Activated CD4-positive, alpha-beta T cell treated with anti-CD3 and anti-CD28 coated beads, Interleukin-2, amount 50 U/mL, for 1 hour (primary cell): ENCODE measurements at places on chromosomes 12 and 14.

DNA sequence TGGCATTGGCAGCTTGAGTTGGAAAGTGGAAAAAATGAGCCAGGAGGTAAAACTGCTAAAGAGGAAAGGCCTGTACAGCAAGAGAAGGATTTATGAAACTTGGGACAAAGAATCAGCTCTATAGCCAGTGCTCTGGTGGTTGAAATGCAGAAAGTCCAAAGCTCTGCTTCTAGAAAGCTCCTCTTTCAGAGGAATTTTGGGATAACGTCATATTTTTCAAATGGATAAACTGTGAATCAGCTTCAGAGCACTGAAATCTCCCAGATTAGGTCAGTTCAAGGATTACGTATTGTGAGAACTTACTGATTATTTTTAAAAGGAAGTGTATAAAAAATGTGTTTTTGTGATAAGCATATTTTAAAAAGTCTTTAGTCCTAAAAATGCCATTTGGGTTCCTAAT, 203.1 kb upstream of the CNOT2 start:
- no peak for DNase-seq

- DNase-seq: no peak
Measured at GRCh38 chr12:18429366-18429765, 168.0 kb downstream of the PIK3C2G start.

GRCh38 chr14:28831126-28831525, 64.5 kb downstream of the FOXG1 start:
- no peak for DNase-seq

GRCh38 chr14:24885410-24885913, 164.5 kb downstream of the STXBP6 start:
- no peak for DNase-seq

- DNase-seq: no peak
Measured at GRCh38 chr12:31631809-31632208, 27.7 kb upstream of the ETFBKMT start.

- DNase-seq: no peak
Measured at GRCh38 chr14:66752109-66752508, 244.2 kb downstream of the GPHN start.

- peak; percentile 6 for DNase-seq
Measured at GRCh38 chr14:97218691-97219430, 421.7 kb downstream of the VRK1 start.

DNA sequence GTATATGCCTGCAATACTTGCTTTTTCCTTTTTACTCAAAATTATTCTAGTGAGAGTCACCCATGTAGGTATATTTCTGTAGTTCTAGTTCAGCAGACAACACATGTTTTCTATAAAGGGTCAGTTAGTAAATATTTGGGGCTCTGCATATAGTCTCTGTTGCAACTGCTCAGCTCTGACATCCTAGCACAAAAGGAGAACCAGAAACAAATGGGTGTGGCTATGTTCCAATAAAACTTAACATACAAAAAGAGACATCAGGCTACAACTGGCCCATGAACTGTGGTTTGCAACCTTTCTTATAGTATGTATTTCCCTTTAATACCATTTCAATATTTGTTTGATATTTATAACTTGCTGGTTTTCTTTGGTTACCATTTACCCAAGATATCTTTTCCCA, 11.9 kb downstream of the NT5DC3 start:
- DNase-seq: no peak

DNA sequence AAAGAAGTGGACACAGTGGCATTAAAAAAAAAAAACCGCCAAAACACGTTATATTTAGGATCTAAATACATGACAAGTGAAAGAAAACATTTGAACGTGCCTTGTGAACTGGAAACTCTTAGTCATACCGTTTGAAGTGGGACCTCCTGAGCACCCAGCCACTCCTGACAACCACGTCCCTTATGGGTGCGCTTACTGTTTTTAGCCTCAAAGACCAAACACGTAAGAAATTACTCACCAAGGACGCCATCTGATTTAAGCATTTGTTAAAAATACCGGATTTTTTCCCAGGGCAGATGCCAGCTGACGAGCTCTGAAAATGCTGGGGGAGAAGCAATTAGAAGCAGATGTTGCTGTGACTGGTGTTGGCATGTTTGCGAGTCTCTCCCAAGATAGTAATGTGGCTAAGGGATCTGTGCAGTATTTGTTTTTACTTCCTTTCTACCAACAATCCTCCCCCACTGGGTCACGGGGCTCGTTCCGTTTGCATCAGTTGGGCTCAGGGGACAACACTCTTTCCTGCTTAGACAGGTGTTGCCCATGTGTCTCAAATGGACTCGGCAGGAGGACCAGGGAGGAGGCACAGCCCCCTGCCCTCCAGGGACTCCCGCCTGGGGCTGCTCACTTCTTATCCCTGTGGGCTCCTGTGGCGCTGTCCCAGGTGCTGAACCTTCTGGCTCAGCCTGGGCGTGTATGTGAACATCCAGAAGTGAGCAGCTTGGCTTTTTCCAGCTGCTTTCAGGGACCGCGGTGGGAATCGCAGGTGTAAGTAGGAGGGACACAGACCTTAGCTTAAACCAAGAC, 101.0 kb downstream of the BEGAIN start:
- peak; percentile 60 for DNase-seq

GRCh38 chr12:100789146-100789545, 5.4 kb upstream of the ANO4 start:
- no peak for DNase-seq

GRCh38 chr12:90112666-90113065, 404.0 kb upstream of the ATP2B1 start:
- no peak for DNase-seq

DNA sequence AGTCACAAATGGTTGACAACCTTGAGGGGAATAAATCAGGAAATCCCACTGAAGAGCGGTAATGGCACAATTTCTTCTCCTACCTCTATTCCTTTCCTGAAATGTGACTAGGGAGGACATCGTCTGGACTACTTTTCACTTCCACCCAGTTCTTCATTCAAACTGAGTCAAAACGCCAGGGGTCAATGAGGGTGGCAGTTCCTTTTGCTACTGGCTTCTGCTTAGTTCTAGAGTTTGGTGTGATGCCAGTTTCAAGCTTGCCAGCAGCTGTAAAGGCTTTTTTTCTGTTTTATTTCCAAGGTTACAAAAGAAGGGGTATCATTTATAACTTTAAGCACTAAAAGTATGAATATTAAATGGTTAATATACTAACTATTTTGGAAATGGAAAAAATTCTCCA, 286.5 kb downstream of the SOX5 start:
- DNase-seq: no peak

- peak; percentile 52 for DNase-seq
Measured at GRCh38 chr14:88168498-88169165, 154.4 kb downstream of the KCNK10 start.

GRCh38 chr12:113803759-113804140, 162.4 kb downstream of the RBM19 start:
- no peak for DNase-seq

GRCh38 chr12:46627686-46628085, 198.1 kb downstream of the SLC38A4 start:
- no peak for DNase-seq

- DNase-seq: no peak
Measured at GRCh38 chr12:45720069-45720468, 9.4 kb upstream of the ARID2 start.

DNA sequence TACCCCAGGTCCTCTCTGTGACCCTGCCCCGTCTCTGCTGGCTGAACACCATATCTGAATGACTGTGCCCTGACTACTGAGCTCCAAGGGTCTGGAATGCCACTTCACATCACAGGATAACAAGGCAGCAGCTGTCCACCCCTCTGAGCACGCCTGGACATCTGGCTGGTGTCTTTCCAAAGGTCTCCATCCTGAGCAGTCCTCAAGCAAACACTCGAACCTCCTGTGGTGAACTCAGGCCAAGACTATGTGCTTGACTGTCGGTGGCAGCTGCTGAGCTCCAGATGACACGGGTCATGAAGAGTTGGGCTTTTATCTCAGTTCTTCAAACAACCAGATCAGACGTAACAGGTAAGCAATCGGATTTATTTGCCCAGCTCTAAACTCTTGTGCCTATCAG, 117.2 kb upstream of the BCL2L14 start:
- DNase-seq: no peak

GRCh38 chr12:44053549-44054127, 217.8 kb downstream of the TMEM117 start:
- no peak for DNase-seq

GRCh38 chr12:1947081-1947480, 28.6 kb upstream of the CACNA2D4 start:
- no peak for DNase-seq

DNA sequence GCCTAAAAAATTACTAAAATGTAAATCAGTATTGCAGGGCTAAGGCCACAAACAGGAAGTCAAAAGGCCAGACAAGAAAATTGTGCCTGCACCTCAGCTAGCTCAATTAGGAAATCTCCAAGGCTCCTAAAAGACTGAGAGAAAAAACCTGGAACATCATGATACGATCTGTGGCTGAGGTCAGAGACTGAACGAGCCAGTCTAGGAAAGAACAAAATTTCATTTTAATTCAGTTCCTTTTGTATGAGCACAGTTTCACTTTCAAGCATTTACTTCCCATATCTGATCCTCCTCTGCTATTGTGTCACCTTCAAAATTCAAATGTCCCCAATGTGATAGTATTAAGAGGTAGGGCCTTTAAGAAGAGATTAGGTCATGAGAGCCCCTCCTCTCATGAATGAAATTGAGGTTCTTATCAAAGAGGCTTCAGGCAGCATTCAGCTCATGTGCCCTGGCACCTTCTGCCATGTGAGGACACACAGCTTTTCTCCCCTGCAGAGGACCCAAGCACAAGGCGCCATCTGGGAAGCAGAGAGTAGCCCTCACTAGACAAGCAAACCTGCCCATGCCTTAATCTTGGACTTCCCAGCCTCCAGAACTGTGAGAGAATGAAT, 14.8 kb downstream of the PRKAB1 start:
- no peak for DNase-seq

DNA sequence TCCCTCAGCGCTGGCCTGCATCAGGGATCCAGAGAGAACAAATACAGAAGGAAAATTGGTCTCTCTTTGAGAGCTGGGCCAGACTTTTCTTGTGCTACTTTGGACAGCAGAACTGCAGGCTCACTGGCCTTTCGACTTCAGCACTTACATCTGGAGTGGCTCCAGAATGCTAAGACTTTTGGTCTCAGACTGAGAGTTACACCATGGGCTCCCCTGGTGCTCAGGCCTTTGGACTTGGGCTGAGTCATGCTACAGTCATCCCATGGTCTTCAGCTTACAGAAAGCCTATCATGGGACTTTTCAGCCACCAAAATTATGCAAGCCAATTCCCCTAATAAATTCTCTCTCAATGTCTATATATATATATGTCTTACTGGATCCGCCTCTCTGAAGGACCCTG, 9.0 kb upstream of the CD163 start:
- DNase-seq: no peak

- DNase-seq: no peak
Measured at GRCh38 chr12:99370421-99371138, 277.0 kb upstream of the GARIN6 start.

DNA sequence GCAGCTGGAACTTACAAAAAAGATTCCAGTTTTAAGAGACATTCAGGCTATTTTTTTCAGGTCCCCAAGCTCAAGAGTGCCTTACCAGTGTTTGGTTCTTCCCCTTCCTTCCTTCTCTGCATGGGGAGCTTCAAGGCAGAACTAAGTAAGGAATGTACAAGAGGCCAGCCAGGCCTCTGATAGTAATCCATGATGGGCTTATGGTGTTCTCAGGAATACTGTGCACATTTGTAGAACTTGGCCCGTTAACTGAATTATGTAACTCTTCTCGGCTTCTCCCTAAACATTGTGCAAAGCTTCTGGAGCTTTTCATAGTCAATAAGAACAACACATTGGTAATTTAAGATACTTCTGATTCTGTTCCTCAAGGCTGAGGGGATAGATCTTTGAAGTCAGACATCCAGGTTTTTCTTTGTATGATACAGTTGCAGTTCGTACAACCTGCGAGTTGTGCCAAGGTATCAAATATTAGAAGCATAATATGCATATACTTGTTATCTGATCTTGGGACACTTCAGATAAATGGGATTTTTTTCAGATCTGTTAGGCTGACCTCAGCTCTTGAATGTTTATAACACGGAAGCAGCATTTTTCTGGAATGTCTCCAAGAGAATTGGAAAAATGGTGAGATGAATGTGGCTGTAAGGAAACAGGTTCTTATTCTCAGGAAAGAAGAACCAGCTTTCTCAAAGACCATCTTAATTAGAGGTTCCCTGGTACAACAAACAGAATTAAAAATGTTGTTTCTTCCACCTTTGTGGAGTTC, 148.6 kb downstream of the ANO4 start:
- DNase-seq: no peak

GRCh38 chr12:28954333-28954732, 194.7 kb upstream of the FAR2 start:
- no peak for DNase-seq

DNA sequence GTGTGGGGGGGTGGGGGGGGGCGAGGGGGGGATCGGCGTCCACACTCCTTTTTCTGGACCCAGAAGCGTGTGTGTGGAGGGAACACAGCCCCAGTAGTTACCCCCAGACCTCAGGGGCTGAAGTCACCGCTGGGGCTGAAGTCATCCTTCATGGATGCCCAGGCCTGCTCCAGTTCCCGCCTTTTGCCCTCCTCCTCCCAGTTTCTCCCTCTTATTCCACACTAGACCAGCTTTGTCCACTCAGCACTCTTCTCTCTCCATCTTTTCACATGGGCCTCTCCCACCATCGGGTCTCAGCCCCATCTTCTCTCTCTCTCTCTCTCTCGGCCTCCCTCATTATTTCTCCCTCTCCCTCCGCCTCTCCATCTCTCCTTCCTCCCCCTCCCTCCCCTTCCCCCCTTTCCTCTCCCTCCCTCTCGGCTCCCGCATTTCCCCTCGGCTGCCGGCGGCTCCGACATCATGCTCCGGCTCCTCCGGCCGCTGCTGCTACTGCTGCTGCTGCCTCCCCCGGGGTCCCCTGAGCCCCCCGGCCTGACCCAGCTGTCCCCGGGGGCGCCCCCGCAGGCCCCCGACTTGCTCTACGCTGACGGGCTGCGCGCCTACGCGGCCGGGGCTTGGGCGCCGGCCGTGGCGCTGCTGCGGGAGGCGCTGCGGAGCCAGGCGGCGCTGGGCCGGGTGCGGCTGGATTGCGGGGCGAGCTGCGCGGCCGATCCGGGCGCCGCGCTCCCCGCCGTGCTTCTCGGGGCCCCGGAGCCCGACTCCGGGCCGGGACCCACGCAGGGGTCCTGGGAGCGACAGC, at the start of gene P3H3:
Gene P3H3, plus strand, starts transcription at position 426 of the 799 bp plus-strand sequence. Its CDS starts 34 bp downstream, at position 460.
- no peak for DNase-seq

GRCh38 chr14:52103416-52103815, 34.6 kb upstream of the NID2 start:
- no peak for DNase-seq

DNA sequence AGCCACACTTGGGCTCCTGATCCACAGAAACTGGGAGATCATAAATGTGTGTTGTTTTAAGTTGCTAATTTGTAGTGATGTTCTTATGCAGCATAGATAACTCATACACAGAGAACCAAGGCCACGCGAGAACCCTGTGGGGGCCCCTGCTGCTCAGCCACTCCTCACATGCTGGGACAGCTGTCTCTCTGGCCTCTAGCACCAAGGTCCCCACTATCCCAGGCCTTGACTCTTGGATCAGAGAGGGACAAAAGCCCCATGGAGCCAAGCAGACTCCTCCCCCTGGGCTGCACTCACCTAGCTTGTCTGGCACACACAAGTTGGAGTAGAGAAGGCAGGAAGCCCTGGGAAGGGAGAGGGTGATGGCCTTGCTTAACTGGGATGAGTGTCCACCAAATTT, 11.3 kb downstream of the PLD4 start:
- no peak for DNase-seq
